ENCODE measurements at places on chromosomes 3 and 15.

DNA sequence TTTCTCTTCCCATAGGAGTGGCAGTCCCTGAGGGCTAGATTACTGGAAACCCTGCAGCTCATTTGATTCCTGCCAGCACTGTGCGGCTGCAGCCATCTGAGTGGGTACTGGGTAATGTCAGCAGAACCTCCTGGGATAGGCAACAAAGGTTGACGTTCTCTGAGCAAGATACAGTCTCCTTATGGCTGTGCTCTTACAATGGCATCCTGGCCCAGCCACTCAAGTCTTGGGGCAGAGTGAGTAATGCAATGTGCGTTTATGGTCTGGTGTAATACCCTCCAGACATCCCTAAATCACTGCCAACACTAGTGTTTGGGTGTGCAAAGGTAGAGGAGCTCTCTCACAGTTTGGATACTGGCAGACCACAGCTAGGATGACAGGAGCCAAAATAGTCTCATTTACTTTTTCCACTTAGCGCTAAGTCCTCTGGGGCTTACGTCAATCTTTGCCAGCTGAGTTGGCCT is 775.8 kb downstream of the ZNF385D start:
- H3K4me1 ChIP-seq, result peaks cover 18% of the 10 kb centered on the region
- H3K4me3 ChIP-seq, result no peak overlapping the region
- no peak for DNase-seq
- H3K36me3 ChIP-seq, result no peaks in the 10 kb centered on the region
- H3K27me3 ChIP-seq, result no peaks in the 10 kb centered on the region

DNA sequence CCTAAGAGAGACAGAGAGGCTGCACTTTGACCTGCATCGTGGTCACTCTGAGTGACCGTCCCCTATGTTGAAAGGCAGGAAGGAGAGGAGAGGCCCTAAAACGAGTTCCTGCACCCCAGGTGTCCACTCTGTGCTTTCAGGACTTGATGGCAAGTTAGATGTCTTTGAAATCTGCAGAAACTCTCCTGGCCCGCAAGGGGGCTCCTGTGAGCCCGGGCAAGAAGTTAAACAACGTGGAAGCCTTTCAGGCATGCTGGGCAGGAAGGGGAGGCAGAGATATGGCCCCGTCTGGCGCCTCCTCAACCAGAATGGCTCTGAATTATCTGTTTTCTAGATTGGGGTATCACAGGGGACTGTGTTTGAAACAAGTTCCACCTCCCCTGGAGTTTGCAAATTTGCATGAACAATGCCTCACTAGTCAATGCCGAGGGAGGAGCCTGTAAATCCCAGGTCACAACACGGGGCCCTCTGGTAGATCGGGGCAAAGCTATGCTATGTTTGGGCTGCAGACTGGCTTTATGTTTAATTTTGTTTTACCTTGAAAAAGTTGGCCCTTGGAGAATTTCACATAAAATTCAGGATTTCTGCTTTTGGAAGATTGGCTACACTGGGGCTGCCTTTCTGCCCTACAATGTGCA is 9.8 kb downstream of the CTXND1 start:
- peaks cover 13% of the 10 kb centered on the region for H3K4me1 ChIP-seq
- H3K4me3 ChIP-seq, result peak overlapping the region; percentile 21
- no peak overlapping the region for H3K27ac ChIP-seq
- H3K36me3 ChIP-seq, result no peaks in the 10 kb centered on the region

DNA sequence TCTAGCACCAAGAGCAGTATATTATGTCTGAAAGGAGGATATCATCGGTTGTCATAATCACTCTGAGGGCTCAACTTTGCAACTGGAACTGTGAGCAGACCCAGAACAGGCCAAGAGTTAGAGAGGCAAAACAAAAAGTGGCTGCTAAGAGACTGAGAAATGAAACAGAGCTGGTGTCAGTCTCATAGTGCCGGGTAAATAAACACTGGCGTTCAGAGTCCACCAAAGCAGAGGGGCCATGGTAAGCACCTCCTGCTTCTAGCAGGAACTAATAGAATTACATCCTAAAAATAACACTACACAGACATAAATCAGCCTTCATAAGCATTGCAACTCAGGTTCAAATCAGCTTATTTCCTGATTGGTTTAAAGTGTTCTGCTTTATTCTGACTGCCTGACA is 10.3 kb upstream of the IL12A start:
- no peaks in the 10 kb centered on the region for H3K27me3 ChIP-seq
- no peak overlapping the region for H3K27ac ChIP-seq
- no peaks in the 10 kb centered on the region for H3K36me3 ChIP-seq
- H3K4me1 ChIP-seq, result no peaks in the 10 kb centered on the region

DNA sequence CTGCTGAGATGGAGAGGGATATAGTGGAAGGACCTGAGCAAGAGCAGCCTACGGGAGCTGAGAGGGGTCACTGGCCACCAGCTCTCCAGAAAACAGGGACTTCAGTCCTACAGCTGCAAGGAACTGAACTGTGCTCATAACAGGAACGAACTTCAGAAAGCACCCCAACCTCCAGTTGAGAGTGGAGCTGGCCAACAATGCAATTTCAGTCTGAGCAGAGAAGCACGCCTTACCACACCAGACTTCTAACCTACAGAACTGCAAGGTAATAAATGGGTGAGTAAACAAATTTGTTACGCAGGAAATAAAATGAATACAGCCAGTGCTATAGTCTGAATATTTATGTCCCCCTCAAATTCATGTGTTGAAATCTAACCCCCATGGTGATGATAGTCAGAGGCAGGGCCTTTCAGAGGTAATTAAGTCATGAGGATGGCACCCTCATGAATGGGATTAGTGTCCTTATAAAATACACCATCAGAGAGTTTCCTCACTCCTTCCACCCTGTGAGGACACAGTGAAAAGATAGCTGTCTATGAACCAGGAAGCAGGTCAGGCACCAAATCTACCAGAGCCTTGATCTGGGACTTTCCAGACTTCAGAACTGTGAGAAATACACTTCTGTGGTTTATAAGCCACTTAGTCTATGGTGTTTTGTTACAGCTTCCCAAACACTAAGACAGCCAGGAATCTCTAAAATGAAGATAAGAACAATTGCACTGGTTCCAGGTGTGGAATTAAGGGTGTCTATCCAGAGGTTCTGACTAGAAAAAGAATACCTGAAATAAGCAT is 58.6 kb downstream of the SYNM start:
- H3K27ac ChIP-seq, result no peak overlapping the region
- peaks cover 13% of the 10 kb centered on the region for H3K36me3 ChIP-seq

Data from endodermal cell (in vitro differentiated cells).